Stimulated activated CD8-positive, alpha-beta memory T cell treated with anti-CD3 and anti-CD28 coated beads, Interleukin-2, amount 100 ng/mL, for 1 hour (primary cell): ENCODE measurements at places on chromosomes 13 and 19.

GRCh38 chr19:14395710-14396336 lies 14.6 kb downstream of the ADGRE5 start:
- DNase-seq, result no peak

DNA sequence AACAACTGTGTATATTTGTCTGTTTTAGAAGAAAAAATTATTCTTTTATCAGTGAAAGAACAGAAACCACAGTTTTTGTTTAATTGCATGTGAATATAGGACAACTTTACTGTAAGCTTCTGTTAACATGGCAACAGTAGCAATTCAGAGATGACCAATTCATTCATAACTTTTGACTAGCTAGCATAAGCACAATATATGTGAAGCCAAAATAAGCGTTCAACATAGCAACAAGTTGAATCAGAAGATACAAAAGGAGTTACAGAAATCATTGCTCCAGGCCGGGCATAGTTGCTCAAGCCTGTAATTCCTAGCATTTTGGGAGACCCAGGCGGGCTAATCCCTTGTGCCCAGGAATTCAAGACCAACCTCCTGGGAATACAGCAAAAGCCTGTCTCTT lies 197.1 kb upstream of the GPC6 start:
- DNase-seq, result no peak

GRCh38 chr19:34254046-34254697 lies at the start of gene GARRE1:
Gene GARRE1 (plus strand): TSS chr19:34254554. CDS start chr19:34300474, 45,920 bp downstream.
- DNase-seq, result peak; percentile 74

DNA sequence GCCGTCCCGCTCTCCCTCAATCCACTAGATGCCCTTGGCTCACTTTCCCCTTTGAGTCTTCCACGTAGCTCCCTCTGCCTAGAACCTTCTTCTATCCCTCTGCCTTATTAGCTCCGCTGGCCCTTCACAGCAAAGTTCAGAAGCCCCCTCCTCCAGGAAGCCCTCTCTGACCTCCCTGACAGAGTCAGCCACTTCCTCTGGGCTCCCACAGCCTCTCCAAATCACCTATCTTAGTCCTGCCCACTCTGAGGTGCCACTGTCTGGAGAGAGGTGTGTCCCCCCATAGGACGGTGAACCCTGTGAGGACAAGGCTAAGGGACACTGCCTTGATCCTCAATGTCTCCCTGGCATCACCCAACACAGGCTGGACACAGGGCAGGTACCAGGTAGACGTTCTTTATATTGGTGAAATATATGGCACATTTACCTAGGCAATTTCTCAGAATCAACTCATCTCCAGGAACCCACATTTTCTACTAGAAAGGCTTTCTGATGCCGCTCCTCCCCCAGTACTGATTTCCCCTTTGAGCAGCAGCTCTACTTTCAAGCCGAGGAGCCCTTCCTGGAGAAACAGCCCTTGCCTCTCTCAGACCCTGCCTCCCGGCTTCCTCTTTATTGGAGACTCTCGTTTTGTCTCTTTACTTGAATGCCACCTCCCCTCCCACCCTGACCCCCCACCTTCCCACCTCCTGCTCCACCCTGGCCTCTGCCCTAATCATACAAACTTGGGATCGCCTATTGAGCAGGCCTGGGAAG lies 3.4 kb upstream of the TGFB1 start:
- no peak for DNase-seq

- DNase-seq, result no peak
Measured at GRCh38 chr13:113777311-113778260, 18.6 kb downstream of the TMEM255B start.

GRCh38 chr13:28204043-28204442 lies 65.7 kb downstream of the PAN3 start:
- no peak for DNase-seq

- DNase-seq, result no peak
Measured at GRCh38 chr19:18507021-18507726, 14.7 kb downstream of the ELL start.

DNA sequence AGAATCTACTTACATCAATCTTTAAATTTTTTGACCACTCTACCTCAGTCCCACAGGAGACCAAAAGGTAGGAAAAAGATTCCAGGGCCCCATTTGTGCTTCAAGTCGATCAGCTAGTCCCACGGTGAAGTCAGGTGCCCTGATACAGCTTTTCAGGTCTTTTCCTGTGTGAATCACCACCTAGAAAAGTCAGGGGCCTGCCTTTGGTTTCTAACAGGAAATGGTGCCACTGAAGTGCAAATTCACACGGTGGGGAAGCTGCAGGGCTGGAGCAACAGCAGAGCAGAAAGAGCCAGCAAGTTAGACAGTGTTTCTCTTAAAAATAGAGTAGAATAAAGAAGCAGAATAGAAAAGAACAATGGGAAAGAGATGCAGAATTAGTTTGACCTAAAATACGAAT lies 107.5 kb downstream of the KLF12 start:
- peak; percentile 44 for DNase-seq

DNA sequence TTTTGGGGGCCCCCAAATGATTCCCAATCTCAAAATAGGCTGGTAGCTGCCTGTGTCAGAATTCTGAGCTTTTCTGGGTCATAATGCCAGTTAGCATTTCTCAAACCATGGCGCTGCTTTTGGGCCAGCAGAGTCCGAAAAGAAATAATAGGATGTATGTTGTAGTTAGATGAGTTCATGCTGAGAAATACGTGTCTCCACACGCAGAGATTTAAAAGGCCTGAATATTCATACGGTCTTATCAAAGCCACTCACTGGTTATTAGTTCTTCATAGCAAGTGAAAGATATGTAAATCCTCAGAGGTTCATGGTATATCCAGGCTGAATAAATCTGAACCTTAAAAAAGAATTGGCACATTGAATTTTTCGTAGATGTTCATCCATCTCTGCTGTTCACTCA lies 124.5 kb downstream of the SHISA2 start:
- DNase-seq, result no peak

GRCh38 chr13:40402931-40403431 lies 263.5 kb downstream of the FOXO1 start:
- no peak for DNase-seq

GRCh38 chr13:104466016-104466415 lies 1399.8 kb upstream of the SLC10A2 start:
- DNase-seq, result no peak

GRCh38 chr19:49125025-49125731 lies 5.8 kb downstream of the PPFIA3 start:
- DNase-seq, result no peak

DNA sequence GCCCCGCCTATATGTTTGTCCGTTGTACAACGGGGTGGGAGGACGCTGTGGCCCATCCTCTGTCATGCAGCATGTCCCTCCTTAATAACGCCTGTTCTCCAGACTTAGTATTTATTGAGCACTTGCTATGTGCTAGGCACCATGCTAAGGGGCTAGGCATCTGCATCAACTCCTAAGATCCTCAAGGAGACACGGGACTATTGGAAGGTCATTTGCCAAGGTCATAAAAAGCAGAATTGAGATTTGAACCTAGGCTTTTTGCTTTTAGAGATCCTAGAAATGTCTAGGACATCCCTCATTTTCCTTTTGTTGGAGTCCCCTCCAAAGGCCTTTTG lies 1.8 kb upstream of the MAST1 start:
- DNase-seq, result no peak

GRCh38 chr19:799076-799881 lies 2.0 kb downstream of the PTBP1 start:
- DNase-seq, result no peak

DNA sequence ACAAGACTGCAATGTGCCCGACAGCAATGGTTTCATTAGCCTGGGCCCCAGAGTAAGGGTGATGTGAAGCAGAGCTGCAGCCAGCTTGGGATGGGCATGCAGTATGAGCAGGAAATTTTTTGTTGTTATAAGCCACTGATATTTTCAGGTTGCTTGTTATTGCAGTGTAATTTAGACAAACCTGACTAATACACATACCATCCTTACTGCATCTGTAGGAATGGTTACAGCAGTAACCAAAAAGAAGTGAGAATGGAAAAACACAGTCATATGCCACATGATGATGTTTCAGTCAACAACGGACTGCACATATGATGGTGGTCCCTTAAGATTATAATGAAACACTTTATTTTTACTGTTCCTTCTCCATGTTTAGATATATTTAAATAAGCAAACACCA lies 8.6 kb upstream of the POMP start:
- DNase-seq, result no peak

- no peak for DNase-seq
Measured at GRCh38 chr19:32673573-32673972, 1.4 kb downstream of the ANKRD27 start.

DNA sequence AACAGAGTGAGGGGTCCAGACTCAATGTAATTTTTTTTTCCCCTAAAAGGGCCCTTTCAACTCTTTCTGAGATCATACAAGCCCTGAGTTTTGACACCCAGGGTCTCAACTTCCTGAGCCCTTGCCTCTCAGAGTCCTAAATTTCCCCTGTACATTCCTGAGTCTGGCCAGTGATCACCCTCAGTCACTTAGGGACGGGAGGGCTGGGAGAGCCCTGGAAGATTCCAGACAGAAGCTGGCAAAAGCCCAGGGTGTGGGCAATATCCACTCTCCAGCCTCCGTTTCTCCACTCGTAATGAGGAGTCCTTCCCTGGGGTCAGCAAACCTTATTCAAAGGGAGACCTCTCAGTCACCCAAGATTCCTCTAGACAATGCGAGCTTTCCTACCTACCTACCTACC lies 1.6 kb downstream of the PPP1R13L start:
- DNase-seq, result no peak

DNA sequence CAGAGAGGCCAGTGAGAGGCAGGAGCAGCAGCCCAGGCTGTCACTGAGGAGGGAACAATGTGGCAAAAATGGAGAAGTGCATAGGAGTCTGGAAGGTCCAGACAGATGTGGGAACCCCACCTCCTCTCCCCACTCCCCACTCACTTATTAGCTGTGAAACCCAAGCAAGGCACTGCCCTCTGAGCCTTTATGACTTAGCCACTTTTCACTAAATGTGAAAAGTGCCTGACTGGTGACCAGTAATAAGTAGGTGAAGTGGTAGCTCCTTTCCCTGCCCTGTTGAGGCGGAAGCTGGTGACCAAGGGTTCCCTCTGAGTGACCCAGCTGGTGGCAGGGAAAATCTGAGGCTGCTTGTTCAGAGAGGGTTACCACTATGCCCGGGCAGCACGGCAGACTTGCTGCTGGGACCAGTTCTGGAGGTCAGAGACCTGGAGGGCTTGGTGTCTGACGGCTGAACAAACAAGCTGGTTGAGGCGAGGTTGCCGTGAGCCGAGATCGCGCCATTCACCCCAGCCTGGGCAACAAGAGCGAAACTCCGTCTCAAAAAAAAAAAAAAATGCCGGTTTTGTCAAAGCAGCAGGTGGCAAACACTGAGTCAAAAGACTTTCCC lies 80.0 kb downstream of the ZNF429 start:
- DNase-seq, result no peak

DNA sequence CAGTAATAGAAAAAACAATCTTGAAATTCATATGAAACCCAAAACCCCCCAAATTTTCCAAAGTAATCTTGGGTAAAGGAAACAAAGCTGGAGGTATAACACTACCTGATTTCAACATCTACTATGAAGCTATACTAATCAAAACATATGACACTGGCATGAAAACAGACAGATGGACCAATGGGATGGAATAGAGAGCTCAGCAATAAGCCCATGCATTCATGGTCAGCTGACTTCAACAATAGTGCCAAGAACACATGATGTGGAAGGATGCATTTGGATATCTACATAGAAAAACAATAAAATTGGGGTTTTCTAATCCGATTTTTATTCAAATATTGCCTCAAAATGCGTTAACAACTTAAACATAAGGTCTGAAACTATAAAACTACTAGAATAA lies 32.2 kb upstream of the ZNF766 start:
- no peak for DNase-seq

DNA sequence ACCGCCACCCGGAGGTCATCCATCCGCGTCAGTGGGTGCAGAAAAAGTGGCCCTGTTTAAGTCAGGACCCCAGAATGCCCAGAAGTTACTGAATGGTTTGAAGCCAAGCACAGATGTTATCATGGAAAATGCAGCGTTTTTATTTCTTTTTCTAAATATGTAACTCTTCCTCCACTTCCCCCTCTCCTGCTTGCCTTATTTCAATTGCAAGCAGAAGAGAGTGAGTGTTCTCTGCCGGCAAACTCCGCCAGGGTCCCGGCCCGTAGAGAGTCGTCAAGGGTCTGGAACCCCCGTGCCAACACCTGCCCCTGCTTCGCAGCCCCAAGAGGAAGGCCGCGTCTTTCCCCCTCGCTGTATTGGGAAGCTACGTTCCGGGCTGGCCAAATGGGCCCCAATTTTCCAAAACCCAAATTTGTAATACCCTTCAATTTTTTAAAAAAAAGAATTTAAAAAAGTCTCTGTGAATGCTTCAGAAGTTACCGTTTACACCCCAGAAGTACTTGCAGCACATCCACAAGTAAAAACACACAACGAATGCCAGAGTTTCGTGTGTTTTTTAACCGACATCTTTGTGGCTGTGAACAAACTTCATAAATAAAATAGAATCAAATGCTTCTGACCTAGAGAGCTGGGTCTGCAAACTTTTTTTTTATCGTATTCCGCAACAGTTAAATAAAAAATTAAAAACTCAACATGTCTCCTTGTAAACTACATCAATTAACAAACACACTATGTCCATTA lies 712 bp upstream of the PDX1 start:
- DNase-seq, result no peak

GRCh38 chr19:56837004-56837403 lies 3.5 kb downstream of the PEG3 start:
- no peak for DNase-seq

GRCh38 chr13:22470075-22470474 lies 710.7 kb upstream of the SGCG start:
- no peak for DNase-seq

DNA sequence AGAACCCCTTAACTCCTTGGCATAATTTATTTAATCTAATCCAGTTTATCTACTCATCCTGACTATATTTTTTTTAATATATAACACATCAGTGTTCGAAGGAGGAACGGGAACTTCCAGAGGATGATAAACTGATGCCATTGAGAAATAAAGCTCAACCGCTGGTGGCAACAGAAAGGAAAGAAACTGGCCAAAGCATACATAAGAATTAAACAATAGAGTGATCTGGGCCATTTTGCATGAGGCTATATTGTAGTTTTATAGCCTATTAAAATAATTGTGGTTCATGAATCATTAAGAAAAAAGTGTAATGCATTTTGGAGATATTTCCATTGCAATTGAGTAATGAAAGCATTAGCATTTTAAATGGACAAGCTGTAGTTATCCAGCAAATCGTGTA lies 94.2 kb downstream of the FRY start:
- DNase-seq, result no peak

DNA sequence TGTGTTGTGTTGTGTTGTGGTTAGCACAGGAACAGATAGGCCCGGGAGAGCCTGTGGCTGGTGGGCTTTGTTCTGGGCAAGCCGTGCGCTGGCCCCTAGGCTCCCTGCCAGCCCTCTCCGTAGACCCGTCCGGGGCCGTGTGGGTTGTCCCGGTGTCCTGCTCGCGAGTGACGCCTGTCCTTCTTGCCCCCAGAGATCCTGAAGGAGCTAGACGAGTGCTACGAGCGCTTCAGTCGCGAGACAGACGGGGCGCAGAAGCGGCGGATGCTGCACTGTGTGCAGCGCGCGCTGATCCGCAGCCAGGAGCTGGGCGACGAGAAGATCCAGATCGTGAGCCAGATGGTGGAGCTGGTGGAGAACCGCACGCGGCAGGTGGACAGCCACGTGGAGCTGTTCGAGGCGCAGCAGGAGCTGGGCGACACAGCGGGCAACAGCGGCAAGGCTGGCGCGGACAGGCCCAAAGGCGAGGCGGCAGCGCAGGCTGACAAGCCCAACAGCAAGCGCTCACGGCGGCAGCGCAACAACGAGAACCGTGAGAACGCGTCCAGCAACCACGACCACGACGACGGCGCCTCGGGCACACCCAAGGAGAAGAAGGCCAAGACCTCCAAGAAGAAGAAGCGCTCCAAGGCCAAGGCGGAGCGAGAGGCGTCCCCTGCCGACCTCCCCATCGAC lies 5.7 kb downstream of the ING1 start:
- no peak for DNase-seq
